ENCODE measurements at places on chromosomes 12 and 14.

- DNase-seq: peak; percentile 86
Observed at GRCh38 chr12:47812797-47813510, 6.7 kb downstream of the HDAC7 start.

- no peak for DNase-seq
Observed at GRCh38 chr12:24839268-24839791, 109.6 kb downstream of the BCAT1 start.

DNA sequence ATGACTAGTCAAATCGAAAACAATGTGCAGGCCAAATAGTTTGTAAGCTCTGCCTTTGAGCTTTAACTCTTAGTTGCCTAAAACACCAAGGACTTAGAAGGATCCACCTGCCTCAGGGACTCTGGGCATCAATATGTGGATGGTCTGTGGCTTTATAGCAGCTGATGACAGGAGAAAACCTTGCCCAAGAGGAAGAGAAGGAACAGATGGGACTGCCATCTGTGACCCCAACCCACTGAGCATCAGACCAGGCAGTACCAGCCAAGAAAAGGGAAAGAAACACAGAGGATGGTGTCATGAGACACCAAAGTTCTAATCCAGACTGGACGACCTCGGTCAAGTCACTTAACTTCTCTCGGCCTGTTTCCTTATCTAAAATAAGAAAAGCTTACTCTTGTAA lies 12.7 kb downstream of the TGFB3 start:
- DNase-seq: no peak

GRCh38 chr12:130800312-130800711 lies 38.7 kb downstream of the STX2 start:
- DNase-seq: no peak

GRCh38 chr12:58916921-58917511 lies 3.3 kb downstream of the LRIG3 start:
- peak; percentile 88 for DNase-seq

- no peak for DNase-seq
Observed at GRCh38 chr12:133165776-133166175, 15.5 kb upstream of the ZNF268 start.

GRCh38 chr14:95442016-95442632 lies 74.3 kb downstream of the SYNE3 start:
- no peak for DNase-seq

Measured in right hindlimb (tissue), 1 donor.